Omental fat pad (tissue), 4 donors: ENCODE measurements at places on chromosomes 12 and 14.

GRCh38 chr12:56143870-56144269 lies 8.5 kb upstream of the MYL6B start:
- no peak for DNase-seq

- DNase-seq = no peak
Measured at GRCh38 chr12:76252031-76252430, 96.2 kb downstream of the BBS10 start.

DNA sequence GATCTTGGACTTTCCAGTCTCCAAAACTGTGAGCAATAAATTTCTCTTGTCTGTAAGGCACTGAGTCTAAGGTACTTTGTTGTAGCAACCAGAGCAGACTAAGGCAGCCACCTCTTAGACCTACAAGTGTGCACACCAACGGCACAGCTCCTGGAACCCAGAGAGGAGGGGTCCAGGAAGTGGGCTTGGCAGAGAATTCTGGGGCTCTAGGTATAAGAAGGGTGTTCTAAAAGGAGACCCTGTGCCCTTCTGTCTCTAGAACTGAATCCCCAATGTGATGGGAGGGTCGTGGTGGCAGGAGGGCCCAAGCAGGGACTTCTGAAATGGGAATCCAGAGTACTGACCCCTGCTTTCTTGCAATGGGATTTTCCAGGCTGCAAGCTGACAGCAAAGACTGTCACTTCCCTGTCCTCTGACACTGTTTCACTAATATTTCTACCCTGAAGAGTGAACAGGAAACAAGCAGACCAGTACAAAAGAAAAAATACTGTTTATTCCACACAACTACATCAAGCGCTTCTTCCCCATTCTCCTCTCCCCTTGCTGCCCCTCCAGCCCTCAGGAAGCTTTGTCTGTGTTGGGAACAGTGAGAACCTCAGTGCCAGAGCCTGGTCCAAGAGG lies 13.6 kb upstream of the TFCP2 start:
- DNase-seq = no peak

- DNase-seq = no peak
Measured at GRCh38 chr12:99658671-99659349, 11.3 kb downstream of the GARIN6 start.

GRCh38 chr12:50402264-50403000 lies 1.7 kb downstream of the LARP4 start:
- no peak for DNase-seq
